ENCODE measurements at places on chromosomes 5 and 9. TPM values are rescaled to one million over a fixed set of nuclear protein-coding genes. Genes with fewer than 3 reads are reported as not detected.

DNA sequence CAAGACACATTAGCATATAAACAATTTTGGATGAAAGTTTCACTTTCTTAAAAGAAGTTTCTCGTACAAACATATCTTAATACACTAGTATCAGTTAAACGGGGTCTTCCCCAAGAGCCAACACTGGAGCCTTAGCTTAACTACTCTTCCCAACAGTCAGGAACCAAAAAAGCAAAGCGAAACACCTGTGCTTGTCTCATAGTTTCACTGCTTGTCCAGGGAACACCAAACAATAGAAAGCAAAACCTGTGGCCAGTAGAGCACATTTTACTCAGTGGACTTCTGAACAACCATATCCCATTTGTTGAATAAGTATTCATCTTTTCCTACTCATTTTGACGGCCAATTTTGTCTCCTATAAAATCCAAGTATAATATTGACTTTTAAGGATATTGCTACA is 391.4 kb downstream of the ELAVL2 start:
- no peak for DNase-seq

DNA sequence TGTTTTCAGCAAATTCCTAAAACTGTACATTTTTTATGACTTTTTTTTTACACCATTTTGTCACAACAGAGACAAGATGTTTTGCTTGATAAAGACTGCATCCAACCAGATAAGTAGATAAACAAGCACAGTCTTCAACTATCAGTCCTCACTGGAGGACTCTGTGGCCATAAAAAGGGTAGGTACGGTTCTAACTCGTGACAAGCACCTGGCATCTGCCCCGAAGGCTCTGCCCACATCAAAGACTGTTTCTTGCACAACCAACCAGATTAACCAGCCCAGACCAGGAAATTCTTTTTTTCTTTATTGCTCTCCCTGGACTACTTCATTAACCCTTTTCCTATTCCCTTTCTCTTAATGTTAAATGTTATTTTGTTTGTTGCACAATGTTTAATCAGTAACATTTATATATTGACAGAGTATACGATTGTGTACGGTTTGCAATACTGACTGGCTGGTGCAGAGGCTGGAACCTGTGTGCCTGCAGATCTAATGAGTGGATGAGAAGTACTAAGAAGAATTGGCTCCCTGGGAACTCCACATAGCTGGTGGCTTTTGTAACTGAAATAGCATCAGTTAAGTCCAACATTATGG is 74.1 kb downstream of the SERINC5 start:
- DNase-seq, result no peak

DNA sequence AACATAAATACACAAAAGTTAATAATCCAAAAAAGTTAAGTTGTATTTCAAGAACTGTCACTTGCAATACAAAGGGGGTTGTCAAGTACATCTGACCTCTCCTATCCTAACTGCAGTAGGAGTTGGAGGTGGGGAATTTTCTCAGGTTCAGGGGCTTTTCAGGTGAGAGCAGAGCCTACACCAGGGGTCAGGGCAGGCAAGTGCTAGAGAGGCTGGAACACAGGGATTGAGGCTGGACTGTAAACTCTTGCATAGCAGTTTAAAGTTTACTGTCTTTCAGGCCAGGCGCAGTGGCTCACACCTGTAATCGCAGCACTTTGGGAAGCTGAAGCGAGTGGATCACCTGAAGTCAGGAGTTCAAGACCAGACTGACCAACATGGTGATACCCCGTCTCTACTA is 25.4 kb upstream of the RASGRF2 start:
- no peak for DNase-seq

DNA sequence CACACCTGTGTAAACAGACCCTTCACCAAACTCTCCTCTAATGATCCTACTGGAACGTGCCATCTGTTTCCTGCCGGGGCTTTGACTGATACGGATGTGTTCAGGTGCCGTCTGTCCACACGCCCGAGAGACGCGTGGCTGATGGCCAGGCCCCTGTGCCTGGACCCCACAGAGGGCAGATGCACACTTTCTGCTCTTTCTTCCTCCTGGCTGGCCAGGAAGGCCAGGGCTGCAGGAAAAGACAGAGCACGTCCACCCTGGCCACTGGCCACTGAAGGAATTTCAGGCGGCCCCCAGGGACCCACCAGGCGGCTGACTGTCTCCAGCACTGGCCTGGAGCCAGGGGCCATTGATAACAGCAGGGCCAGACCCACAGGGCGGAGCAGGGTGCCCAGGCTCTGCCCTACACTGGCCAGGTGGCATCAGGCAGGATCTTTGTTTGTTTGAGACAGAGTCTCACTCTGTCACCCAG is 3.6 kb upstream of the ENG start:
- DNase-seq, result no peak

- DNase-seq, result peak; percentile 50
Observed at GRCh38 chr5:80191991-80192398, 63.9 kb downstream of the SERINC5 start.

DNA sequence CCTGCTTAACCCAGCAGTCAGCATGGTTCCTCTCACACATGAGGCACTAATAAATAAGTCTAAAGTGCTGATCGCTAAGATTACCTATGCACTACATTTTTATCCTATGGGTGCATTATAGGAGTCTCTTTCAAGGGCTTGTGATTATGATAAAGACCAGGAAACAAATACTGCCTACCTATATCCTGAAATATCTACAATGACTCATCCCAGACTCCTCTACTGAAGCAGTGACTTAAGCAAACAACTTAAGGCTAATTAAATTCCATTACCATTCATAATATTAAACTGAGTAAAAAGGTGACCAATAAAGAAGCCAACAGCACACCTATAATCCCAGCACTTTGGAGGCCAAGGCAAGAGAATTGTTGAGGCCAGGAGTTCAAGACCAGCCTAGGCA is 338.4 kb downstream of the DNAH5 start:
- DNase-seq, result no peak

GRCh38 chr5:156087577-156088110 is 239.3 kb upstream of the SGCD start:
- no peak for DNase-seq

Gene ACSL6
- total RNA-seq, result 3.7 TPM

Gene UBAP1
- 26.0 TPM for total RNA-seq

Gene STING1
- total RNA-seq, result 16.6 TPM

Gene GARIN3
- total RNA-seq, result not detected

Gene PCDHAC1
- total RNA-seq, result 0.69 TPM
